Activated CD4-positive, alpha-beta memory T cell treated with anti-CD3 and anti-CD28 coated beads for 36 hours (primary cell): ENCODE measurements at places on chromosomes 13 and 19. TPM values are rescaled to one million over a fixed set of nuclear protein-coding genes. Genes with fewer than 3 reads are reported as not detected.

GRCh38 chr13:72530471-72530870 is 197.0 kb downstream of the MZT1 start:
- DNase-seq: no peak

DNA sequence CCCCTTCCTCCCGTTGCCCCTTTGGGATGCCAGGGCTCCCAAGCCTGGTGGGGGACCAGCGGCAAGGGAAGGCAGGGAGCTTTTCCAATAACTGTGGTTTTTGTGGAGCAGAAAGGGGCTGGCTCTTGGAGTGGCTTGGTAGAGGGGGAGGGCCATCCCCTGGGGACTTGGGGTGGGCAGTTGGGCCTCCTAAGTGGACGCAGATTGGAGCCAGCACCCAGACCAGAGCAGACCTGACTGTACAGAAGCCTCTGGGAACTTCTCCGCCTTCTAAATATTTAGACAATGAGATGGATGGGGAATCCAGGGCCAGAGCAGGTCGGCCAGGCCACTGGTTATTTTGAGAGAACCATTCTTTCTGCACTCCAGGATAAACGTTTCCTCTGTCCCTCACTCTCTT is 4.2 kb downstream of the PTGIR start:
- no peak for DNase-seq

GRCh38 chr13:51673165-51673564 is 88.9 kb downstream of the WDFY2 start:
- no peak for DNase-seq

DNA sequence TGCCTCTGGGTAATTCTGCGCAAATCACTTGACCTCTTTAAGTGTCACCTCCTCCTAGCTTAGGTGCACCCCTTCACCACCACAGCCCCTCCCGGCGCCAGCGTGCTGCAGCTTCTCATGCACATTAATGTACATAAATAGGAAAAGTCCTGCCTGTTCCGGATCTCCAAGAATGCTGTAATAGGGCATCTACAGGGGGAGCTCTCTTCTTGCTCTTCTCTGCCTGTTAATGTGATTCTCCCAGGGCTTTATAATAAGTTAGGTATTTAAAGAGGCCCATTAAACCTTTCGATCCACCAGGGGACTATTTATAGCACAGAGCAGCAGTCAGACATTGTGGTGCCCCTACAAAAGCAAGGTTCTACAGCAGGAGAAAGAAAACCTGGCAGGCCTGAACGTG is 35.3 kb downstream of the SOX1 start:
- DNase-seq: no peak

DNA sequence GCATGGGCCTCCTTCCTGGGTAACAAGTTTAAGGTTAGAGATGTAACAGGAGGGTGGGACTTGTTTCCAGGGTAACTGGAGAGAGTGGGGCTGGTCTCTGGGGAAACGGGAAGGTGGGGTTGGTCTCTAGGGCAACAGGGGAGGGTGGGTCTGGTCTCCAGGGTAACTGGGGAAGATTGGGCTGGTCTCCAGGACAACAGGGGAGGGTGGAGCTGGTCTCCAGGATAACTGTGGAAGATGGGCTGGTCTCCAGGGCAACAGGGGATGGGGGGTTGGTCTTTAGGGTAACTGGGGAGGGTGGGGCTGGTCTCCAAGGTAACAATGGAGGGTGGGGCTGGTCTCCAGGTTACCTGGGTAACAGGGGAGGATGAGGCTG is 36.5 kb downstream of the SPTBN4 start:
- no peak for DNase-seq

DNA sequence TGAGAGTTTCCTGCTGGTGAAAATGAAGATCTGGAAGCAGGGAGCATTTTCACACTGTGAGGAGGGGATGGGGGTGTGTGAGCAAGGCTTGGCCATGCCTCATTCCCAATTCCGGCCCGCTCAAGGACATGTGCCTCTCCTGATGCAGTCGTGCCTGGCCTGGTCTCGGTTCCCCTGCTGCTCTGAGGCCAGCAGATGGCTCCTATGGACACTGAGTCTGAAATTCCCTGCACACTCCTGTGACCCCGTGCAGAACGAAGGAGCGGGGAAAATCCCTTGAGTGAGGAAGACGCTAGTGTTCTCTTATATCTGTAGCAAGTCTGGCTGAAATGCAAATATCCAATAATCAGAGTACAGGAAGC is 363 bp upstream of the ZNF763 start:
- DNase-seq: no peak

- DNase-seq: no peak
Measured at GRCh38 chr13:26646603-26647002, 89.1 kb downstream of the WASF3 start.

GRCh38 chr13:102872131-102872530 is 26.3 kb downstream of the ERCC5 start:
- no peak for DNase-seq

GRCh38 chr19:570937-571565 is 1.3 kb upstream of the BSG start:
- DNase-seq: peak; percentile 75

Gene COLGALT1
- 46.8 TPM for total RNA-seq

Gene ZNF534
- not detected for total RNA-seq

Gene OLFM4
- not detected for total RNA-seq

Gene IL27RA
- total RNA-seq: 62.0 TPM
